Cardiac fibroblast (primary cell): ENCODE measurements at places on chromosomes 7 and 10.

DNA sequence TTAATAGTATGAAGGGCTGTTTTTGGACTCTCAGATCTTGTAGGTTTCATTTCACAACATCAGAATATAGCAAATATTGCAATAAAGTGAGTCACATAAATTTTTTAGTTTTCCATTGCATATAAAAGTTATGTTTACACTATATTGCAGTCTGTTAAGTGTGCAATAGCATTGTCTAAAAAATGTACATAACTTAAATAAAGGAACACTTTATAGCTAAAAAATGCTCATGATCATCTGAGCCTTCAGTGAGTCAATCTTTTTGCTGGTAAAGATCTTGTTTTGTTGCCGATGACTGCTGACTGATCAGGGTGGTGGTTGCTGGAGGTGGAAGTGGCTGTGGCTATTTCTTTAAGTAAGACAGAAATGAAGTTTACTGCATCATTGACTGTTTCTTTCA, 42.0 kb downstream of the ABCA13 start:
- peak; percentile 41 for DNase-seq

GRCh38 chr10:47330366-47330765, 8.1 kb downstream of the GDF2 start:
- no peak for DNase-seq

DNA sequence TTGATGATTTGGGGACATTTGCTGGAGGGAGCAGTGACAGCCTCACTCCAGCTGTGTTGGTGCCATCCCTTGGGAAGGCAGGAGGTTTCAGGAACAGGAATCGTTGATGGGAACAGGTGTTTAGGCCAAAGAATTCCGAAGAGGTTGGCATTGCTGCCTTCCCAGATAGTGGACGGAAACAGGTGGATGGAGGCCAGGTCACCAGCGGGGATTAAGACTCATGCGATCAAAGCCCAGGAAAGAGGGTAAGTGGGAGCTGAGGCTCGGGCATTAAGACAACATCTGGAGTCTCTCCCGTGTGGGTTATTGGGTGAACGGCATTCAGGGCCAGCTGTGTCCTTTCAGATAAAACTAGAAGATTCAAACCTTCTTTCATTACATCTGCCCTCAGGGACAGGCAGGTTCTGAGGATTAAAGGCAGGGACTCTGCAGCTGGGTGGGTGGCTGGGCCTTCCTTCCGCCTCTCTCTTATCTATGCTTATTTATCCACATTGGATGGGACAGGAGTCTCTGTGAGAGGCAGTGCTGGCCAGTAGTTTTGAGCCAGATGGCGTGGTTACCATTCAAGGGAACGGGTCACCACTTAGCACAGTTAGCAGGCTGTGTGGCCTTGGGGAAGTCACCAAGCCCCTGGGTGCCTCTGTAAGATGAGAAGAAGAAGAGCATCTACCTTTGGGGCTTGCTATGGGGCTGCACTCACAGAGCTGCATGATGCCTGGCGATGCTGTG, 67.6 kb downstream of the INSIG1 start:
- no peak for DNase-seq

DNA sequence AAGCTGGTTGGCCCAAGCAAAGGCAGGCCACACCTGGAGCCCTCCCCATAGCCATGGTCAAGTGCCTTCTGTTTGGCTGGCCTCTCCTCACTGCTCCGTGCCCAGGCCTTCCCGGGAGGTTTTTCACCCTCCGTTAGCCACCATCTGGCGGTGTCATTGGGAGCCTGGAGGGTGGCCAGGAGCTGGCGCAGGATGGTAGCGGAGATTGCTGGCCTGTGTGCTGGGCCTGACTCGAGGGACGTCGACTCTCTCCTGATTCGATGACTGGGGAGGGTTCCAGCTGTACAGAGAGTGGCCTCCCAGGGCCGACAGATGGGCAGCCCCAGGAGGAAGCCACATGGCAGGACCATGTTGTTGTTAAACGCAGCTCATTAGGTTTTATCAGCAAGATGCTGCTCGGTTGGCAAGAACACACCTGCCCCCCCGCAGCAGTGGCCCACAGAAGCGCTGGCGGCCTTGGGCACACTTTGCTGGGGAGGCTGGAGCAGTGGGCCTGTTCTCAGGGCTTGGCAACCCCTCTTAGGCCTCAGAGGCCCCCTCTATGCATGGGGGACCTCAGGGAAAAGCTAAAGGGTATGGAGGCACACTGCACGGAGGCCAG, 64.0 kb upstream of the CACUL1 start:
- no peak for DNase-seq

GRCh38 chr7:11237742-11238141, 264.1 kb downstream of the PHF14 start:
- DNase-seq: no peak

GRCh38 chr7:115474137-115474536, 552.2 kb downstream of the MDFIC start:
- DNase-seq: no peak

DNA sequence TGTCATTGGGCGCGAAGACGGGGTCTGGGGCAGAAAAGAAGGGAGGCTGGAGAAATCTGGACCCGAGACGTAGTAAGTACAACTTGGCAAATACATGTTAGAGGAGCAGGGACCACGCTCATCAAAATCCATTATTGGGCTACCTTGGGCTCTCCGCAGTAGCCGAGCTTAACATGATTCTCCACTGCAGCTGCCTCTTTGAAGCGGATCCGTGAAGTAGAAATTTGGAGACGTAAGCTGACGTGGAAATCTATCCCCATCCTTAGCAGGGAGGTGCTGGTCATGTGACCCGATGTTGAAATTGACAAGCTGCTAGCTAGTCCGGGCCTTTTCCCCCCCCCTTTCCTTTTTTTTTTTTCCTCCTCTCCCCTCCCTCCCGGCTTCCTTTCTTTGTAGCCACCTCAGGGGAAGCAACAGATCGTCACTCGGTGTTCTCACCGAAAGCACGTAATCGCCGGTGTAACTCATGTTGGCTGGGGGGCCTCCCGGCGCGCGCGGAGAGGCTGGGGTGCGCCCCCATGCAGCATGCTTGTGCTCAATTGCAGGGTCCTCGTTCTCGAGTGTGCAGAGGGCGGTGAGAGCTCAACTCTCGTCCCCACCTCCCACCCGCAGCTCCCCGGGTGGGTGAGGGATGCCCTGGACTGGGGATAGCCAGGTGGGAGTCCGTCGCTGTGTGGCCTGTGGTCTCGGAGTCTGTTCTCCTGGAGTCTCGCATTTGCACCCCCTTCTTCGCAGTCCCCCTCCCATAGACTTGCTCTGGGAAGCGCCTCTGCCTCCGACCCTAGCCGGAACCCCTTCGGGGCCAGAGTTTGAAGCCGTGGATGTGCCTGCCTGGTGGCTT, at the start of gene HOXA11:
Gene HOXA11, minus strand, starts transcription at position 220 of the 841 bp plus-strand sequence. Its CDS starts 88 bp downstream, at position 132.
- DNase-seq: peak; percentile 21

GRCh38 chr10:96369890-96370583, 11.2 kb upstream of the OPALIN start:
- DNase-seq: no peak

GRCh38 chr10:123154711-123155505, 706 bp downstream of the BUB3 start:
- DNase-seq: peak; percentile 66

DNA sequence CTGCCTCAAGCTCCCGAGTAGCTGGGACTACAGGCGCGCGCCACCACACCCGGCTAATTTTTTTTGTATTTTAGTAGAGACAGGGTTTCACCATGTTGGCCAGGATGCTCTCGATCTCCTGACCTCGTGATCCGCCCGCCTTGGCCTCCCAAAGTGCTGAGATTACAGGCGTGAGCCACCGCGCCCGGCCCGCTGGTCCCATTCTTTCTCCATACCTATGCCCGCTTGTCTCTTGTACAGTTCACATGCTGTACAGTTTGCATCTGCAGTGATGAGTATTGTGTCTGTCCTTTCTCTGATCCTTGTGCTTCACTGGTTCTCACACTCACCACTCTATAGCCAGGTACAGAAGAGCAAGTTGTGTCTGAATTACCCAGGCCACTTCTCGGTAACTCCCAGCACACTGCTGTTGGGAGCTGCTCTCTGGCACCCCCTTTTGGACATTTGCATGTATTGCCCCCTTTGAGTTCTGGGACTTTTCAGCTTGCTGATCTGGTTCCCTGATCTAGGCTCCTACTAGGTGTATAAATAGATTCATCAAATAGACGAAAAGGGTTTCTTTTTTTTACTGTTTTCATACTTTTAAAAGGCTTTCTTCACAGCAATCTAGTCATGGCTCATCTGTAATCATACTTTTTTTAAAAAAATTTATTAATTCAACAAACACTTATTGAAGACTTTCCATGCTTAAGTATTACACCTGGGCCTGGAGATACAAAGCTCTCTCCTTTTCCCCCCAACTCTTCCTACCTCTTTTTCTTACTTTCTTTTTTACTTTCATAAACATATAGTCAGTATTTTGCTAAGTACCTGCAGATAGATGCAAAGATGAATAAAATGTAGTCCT, 53.5 kb downstream of the AOAH start:
- DNase-seq: peak; percentile 75

- no peak for DNase-seq
These were observed 65.6 kb upstream of the ADO start for GRCh38 chr10:62738916-62739315.

GRCh38 chr7:25180592-25180923, 47.7 kb downstream of the NPVF start:
- DNase-seq: no peak

- DNase-seq: no peak
These were observed 95.6 kb upstream of the ASAH2 start for GRCh38 chr10:50346942-50347341.

GRCh38 chr10:15719049-15719898, 448 bp downstream of the ITGA8 start:
- peak; percentile 9 for DNase-seq

DNA sequence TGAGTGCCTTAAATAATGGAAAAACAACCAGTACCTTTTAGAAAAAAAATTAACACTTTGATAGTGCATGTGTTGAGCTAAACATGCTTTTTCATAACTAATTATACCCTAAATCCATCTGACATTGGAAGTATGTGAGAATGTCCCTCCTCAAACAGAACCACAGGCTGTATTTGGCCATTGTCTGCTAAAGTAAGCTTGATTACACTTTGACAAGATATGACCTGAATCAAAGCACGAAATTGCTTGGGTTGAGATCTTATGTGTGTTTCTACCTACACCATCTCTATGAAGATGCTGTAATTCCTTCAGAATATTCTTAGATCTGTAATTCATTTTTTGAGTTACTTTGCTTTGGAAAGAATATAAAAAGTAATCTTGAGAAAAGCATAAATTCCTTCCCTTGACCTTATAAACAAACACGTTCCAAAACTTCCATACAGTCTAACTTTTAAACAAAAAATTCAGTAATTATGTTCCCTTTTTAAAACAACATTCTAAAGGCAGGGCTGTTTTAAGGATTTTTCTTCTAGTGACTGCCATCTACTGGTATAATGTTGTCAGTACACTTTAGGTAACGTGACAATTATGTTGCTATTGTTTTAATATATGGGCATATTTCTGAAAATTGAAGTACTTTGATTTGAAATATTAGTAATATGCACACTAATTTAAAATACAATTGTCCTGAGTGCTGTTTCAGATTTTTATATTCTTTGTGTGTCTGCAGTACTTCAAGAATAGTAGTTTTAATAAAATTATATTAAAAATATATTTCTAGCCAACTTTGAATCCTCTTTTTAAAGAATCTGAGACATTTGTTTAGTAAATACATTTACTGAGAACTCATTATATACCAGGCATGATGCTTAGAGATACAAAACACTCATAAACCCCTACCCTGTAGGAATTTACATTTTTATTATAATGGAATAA, 20.9 kb downstream of the CD36 start:
- DNase-seq: peak; percentile 51

- peak; percentile 68 for DNase-seq
These were observed 34.3 kb upstream of the TMEM26 start for GRCh38 chr10:61487506-61487905.

GRCh38 chr7:12314199-12314598, 89.5 kb downstream of the VWDE start:
- DNase-seq: no peak

DNA sequence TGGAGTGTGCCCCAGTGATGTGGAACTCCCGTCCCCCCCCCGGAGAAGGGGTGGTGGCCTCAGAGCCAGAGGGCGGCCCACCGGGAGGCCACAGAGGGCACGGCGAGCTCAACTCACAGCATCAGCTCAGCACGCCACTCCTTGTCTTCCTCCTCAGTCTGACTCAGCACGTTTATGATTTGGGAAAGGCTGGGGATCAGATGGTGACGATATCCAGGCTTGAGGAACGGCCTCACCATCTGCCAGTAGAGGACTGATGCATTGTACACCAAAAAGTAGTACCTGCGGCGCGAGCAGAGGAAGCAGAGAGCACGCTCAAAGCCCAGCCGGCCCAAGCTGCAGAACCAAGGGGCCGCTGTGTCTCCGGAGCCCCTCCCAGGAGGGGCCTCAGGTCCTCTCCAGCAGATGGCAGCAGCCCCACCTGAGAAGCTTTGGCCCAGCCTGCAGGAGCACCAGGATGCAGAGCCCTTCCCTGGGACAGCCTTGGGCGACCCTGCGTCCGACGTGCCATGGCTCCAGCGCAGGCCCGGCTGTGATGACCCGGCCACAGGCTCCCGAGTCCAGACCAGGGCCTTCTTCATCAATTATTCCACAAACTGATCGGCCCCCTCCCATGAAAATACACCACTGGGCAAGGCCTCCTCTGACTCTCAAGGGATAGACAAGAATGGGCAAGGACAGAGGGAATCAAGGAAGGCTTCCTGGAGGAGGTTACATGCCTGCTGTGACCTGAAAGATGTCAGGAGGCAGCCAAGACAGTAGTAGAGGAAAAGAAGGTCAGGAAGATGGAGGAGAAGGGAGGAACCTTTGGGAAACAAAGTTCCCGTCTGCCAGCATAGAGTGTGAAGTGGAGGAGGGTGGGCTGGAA, 3.7 kb downstream of the CFAP46 start:
- peak; percentile 20 for DNase-seq

DNA sequence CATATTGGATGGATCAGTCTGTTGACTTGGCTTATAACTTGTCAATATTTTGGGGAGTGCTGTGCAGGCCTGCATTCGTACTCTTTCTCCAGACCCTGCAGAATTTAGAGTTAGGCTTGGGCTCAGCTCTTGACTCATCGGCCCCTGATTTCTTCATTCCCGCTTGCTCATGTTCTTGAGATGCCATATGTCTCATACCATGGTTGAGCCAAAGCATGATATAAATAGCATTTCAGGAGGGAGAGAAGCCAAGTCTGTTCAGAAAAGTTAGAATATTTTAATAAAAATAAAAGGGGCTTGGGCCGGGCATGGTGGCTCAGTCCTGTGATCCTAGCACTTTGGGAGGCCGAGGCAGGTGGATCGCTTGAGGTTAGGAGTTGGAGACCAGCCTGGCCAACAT, 898.1 kb downstream of the TYW1 start:
- DNase-seq: no peak

DNA sequence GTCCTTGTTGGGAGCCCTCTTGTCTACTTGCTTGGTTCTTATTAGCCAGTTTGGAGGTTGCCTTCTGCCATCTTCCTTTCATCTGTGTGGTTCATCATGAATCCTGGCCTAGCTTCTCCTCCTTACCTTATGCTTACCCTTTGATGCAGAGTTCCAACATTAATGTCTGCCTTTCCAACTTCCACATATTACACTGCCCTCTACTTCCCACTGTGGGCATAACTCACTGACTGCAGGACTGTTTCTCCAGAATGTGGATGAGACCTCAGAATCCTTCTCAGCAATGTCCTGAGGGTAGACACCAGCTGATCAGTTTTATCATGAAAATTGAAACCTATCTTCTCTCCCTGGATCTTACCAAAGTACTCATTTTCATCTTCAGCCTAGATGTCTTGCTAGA, 491.0 kb downstream of the LRMDA start:
- DNase-seq: peak; percentile 8
